Foreskin fibroblast (primary cell): ENCODE measurements at places on chromosomes 4 and X.

GRCh38 chrX:150257353-150258175 lies 105.6 kb upstream of the MAMLD1 start:
- no peak for DNase-seq

DNA sequence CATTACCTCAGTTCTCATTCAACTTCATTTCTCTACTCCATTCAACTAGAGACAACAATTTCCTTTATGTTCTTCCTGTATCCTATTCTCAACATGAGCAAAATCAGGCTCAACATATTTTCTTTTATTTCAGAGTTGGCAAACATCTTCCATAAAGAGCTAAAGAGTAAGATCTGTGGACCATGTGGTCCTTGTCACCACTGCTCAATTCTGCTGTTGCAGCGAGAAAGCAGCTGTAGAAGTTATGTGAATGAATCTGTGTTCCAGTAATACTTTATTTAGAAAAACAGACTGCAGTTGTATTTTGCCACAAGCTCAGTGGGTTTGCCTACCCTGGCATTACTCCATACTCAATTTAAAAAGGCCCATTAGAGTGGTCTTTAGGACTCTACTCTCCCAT lies 2057.3 kb downstream of the ARAP2 start:
- DNase-seq = no peak

DNA sequence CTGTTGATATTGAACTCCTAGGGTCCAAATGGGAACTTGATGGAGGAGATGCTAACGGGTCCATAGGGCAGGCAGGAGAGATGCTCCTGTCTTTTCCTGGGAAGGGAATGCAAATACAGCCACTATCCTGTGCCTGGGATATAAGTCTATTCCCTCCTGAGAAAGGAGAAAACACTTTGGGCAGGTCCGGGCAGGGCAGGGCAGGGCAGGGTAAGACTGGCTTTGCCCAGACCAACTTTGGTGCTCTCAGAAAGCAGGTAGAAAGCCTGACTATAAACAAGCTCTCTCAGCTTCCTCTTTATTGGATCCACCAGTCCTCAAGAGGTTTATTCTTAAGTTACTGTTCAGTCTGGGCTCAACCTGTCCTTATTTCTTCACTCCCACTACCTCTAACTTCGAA lies 232.3 kb downstream of the PTTG2 start:
- DNase-seq = no peak

DNA sequence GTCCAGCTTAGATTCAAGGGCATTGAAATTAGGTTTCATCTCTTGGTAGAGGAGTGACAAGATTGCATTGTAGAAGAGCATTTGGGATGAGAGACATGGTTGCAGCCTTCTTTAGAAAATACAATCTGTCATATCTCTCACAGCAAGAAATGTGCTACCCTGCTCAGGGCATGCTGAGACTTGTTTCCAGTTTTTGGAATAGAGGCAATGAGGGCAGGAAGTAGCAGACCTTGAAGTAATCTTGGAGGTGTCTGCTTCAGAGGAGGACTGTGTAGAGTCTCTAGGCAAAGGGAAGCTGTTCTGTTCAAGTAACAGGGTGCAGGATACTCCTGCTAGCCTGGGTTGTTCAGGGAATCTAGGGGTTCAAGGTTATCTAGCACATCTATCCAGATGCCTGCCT lies 116.1 kb upstream of the ZNF827 start:
- DNase-seq = no peak

- no peak for DNase-seq
Measured at GRCh38 chrX:139784807-139785206, 76.8 kb upstream of the MCF2 start.

DNA sequence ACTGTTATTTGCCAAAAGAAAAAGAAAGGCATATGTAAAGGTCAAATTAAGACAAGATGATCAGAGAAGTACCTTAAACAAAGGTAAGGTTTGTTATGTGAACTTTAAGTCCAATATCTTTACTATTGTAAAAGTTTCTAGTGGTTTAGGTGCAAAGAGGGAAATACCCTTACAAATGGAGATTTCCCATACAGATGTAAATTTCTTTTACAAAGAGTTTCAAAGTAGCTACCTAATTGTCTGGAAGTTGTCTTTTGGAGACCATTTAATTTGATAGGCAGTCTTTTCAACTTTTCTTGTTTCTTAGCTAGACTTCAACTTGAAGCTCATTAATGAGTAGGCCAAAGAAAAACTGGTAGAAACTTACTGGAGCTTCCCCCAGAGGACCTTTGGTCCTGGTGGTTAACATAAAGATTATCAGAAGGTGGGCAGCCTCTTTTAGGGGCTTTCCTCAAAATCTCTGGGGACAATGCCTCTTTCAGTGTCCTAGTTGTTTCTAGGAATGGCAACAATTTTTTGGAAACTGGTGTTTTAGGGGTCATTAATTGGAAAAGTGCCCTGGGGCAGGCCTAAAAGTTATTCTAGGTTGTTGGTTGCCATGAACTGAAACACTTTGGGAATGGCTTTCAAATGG lies 297.3 kb downstream of the GUCY2F start:
- no peak for DNase-seq

- DNase-seq = no peak
Measured at GRCh38 chr4:56389558-56389957, 2.3 kb upstream of the AASDH start.

GRCh38 chrX:70089604-70090297 lies 27.5 kb downstream of the OTUD6A start:
- DNase-seq = peak; percentile 52

DNA sequence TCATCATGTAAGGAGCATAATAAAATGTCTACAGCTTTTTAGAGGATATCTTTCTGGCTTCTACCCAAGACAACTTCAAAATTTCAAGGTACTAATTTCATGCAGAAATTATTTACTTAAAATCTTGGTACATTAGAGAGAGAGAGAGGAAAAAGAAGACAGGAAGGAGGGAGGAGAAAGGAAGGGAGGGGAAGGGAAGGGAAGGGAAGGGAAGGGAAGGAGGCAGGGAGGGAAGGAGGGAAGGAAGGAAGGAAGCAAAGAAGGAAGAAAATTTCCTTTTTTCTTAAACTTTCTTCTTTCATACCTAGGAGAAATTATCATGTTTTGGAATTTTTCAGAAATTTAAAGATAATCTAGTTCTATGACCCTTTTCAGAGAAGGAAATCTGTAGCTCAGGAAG lies 61.8 kb downstream of the HS3ST1 start:
- DNase-seq = no peak

DNA sequence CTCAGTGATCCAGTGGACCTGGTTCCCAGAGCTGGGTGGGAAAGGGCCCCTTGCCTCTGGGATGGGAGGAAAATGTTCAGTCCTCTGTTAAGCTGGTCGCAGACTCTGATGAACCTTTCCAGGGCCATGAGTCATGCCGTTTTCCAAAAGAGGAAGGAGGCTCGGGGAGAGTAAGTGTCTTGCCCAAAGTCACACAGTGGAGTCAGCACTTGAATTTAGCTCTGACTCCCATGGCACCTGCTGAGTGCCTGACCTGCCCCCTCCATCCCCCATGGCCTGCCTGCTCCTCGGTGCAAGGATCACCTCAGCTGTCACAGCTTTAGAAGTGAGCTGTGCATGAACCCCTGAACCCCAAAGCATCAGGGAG lies 14.0 kb upstream of the KIAA0232 start:
- peak; percentile 26 for DNase-seq
